ENCODE measurements at places on chromosomes 7 and 10.
A peak's percentile ranks its signal among the peaks of the same experiment; 100 is the strongest.

GRCh38 chr7:79787623-79788022 is 334.2 kb upstream of the MAGI2 start:
- DNase-seq: no peak

DNA sequence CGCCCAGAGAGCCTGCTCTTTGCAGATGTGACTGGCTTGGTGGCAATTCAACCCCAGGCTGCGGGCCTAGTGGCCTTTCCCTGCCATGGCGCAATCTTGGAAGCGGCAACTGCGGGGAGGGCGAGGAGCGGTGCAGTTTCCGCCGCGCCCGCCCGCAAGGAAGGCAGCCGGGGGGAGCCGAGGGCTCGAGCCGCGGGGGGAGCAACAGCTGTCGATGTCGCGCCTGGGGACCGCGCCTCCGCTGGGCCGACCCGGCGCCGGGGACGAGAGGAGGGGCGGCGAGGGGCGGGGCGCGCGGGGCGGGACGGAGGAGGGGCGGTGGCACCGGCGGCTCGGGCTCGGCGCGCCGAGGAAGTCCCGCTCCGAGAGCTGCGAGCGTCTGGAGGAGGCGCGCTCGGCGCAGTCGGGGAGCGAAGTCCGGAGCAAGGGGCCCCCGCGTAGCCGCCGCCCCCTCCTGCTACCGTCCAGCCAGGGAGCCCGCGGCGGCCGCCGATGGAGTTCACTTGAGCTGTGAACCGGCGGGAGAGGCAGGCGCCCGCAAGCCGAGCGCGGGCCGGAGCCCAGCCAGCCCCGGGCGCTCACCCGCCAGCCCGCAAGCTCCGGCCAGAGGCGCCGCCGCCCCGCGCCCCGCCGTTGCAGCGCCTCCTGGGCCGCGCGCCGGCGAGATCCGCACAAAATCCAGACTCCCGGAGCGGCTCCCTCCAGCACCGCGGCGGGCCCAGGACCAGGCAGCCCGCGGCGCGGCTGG is 438.1 kb upstream of the GALNT17 start:
- peak; percentile 86 for DNase-seq

GRCh38 chr10:112446855-112447619 is at the start of the genes VTI1A and ZDHHC6:
TSS of gene VTI1A (plus strand) at chr10:112447215. CDS start at chr10:112447374, 159 bp downstream.
TSS of gene ZDHHC6 (minus strand) at chr10:112446914. CDS start at chr10:112445436, 1,478 bp downstream.
- DNase-seq: peak; percentile 83

DNA sequence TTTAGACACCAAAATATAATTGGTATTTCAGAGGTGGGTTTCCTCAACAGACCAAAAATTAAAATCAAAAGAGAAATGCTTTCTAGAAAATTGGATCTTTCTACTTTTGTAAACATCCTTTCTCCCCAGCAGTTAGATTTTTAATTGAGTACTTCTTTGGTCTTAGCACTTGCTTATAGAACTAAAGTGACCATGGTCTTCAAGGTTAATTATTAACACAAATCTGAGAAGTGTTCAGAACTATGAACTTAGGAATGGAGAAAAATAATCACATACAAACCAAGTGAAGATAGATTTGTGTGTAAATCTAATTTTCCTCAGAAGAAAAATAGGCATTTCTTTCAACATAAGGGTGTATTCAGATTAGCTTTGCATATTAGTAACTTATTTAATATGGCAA is 355.4 kb downstream of the ELMO1 start:
- no peak for DNase-seq

DNA sequence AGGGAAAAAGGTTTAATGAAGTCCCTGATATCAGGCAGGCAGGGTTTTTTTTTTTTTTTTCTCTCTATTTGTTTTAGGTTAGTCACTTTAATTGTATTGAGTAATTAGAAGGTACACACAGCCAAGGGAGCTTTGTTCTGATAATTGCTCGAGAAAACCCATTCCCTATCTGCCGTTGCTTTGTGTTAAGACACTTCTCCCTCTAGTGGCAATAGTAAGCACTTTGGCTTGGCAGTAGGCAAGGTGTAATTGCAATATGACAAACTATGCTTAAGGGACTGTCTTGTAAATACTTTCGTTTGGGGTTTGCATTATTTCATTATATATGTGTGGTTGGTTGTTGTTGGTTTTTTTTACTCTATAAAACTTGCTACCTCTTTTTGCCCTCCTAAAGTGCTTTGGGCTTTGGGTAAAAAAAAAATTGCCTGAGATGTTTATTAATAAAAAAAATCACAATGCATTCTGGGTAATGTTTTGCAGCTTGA is 113.4 kb downstream of the BTRC start:
- peak; percentile 25 for DNase-seq

- no peak for DNase-seq
Measured at GRCh38 chr10:86390337-86391120, 23.9 kb upstream of the GRID1 start.

DNA sequence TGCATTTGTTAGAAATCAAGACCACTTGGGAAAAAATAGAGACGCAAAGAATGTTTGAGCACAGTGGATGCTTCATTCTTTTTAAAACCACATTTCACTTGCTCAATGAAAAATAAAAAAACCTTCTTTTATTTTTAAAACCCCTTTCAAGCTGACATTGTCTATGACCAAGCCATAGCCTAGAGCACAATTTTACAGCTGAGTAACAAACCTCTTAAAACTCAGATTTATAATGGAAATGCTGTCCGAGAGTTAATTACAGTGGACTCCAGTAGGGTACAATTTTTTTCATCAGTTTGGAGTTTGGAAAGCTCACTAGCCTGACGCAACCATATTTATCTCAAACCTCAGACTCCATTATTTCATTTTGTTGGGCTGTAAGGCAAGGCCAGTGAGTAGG is 116.3 kb downstream of the RNLS start:
- DNase-seq: no peak

GRCh38 chr7:96045919-96046318 is 273.6 kb downstream of the DYNC1I1 start:
- no peak for DNase-seq

DNA sequence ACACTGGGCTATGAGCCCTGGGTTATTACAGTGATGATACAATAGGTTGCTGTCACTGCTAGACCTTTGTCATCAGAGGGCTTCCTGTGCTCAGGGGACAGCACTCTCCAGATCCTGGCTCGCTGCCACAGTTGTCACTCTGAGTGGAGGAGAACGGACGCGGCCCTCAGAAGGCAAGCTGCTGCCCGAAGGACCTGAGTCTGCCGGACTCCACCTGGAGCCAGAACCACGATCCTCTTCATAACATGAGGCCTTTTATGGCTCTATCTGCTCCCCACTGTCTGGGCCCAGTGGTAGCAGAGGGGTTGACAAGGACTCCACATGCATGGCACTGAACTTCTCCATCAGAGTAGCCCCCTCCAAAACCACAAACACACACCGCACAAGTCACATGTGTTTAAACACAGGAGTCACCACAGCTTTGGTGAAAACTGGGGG is 94.7 kb upstream of the EFCAB10 start:
- DNase-seq: no peak

DNA sequence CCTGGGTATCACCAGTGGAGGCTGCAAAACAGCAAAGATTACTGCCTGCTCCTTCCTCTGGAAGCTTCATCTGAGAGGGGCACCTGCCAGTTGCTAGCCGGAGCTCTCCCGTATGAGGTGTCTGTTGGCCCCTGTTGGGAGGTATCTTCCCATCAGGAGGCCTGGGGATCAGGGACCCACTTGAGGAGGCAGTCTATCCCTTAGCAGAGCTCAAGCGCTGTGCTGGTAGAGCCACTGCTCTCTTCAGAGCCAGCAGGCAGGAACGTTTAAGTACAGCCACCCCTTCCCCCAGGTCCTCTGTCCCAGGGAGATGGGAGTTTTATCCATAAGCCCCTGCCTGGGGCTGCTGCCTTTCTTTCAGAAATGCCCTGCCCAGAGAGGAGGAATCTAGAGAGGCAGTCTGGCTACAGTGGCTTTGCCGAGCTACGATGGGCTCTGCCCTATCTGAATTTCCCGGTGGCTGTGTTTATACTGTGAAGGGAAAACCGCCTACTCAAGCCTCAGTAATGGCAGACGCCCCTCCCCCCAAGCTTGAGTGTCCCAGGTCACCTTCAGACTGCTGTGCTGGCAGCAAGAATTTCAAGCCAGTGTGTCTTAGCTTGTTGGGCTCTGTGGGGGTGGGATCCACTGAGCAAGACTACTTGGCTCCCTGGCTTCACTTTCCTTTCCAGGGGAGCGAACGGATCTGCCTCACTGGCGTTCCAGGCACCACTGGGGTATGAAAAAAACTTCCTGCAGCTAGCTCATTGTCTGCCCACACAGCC is 19.6 kb downstream of the SEMA3E start:
- peak; percentile 56 for DNase-seq

- DNase-seq: no peak
Measured at GRCh38 chr10:121570315-121570714, 27.9 kb downstream of the FGFR2 start.

GRCh38 chr7:754531-755412 is 27.7 kb upstream of the PRKAR1B start:
- no peak for DNase-seq

- no peak for DNase-seq
Measured at GRCh38 chr7:127680983-127681382, 29.0 kb downstream of the SND1 start.

GRCh38 chr10:5860066-5860465 is 29.6 kb downstream of the ANKRD16 start:
- no peak for DNase-seq

DNA sequence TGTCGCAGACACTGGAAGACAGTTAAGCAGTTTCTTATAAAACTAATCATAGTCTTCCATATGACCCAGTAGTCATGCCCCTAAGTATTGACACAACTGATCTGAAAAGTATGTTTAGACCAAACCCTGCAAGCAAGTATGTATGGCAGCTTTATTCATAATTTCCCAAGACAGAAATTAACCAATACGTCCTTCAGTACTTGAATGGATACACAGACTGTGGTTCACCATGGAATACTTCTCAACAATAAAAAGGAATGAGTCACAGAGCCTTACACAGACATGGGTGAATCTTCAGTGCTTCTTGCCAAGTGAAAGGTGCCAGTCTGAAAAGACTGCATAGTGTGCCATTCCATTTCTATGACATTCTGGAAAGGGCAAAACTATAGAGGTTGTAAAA is 50.2 kb upstream of the AKR1E2 start:
- no peak for DNase-seq

DNA sequence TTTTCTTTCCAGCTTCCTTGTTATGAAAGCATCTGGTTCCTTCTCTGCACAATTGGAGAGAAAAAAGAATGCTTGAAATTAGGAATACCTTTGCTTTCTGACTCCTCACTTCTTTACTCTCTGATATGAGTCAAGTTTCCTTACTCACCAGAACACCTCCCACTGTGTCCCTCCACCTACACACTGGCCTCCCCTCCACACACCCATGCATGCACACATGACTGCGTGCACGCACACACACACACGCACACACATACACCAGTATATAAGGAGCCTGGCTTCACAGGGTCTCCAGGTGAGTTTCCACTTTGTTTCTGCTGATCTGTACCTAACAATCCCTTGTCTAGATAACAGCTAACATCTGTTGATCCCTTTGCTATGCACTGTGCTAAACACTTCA is 11.4 kb upstream of the PTER start:
- DNase-seq: no peak

- DNase-seq: no peak
Measured at GRCh38 chr10:110052916-110053315, 45.1 kb downstream of the ADD3 start.

GRCh38 chr10:95845411-95845810 is 62.4 kb upstream of the CC2D2B start:
- no peak for DNase-seq

DNA sequence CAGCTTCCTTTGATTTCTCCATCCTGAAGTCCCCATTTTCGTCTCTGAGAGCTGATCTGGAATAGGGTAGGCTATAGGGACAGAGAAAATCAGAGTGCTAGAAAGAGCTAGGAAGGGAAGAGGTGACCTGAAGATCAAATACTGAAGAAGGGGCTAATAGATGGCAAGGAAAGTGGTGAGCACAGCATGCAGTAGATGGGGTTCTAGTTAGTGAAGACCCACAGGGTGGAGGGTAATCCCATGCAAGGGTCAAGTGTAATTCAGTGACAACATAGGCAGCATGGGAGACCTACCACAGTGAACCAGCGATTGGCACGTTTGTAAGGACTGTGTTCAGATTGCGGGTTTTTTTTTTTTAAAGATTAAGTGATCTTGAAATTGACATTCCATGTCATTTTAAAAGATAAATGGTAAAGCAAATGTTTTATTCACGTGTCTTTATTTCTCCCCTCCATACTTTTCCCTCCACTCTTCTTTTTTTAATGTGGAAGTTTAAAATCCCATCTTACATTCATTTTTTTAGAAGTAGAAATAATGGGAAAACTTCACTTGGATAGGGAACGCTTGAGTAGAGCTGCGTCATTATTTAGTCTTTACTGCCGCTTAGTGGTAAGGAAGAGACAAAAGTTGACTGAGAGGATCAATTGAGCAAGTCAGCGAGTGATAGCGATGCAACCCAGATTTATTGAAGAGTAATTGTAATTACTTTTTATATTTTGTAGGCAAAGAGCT is 21.0 kb upstream of the ABI1 start:
- peak; percentile 17 for DNase-seq

- DNase-seq: no peak
Measured at GRCh38 chr7:127943541-127944521, 87.4 kb downstream of the LRRC4 start.

GRCh38 chr10:14918964-14919363 is 34.9 kb downstream of the DCLRE1C start:
- no peak for DNase-seq

DNA sequence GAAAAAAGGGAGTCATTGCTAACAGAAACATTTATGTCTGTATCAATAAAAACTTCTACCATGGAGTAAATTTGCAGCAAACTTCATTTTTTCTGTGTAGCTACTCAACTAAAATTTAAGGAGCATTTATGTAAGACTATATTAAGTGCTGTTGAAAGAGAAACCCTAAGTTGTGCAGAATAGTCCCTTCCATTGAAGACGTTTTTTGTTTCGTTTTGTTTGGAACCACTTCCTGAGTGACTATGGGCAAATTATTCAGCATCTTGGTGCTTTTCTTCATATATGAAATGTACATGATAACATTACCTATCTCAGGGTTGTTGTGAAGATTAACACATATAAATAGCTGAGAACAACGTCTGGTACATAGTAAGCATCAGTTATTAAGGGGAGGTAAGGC is 24.3 kb downstream of the SEM1 start:
- DNase-seq: no peak

DNA sequence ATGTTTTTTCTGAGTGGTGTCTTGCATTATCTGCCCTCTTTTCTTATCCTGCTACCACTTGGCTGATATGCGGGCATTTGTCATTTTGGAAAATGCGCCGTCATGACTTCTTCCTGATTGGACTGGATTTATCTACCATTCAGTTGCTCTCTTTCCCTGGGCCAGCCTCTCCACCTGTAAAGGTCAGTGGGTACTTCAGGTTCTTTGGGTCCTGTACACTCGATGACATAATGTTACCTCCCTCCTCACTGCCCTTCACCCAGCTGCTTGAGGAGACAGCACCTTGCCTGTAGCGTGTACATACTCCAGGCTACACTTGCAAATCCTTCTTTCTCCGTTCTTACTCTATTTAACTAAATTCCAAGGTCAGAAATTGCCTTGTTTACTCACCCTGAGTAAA is 83.7 kb downstream of the RBM33 start:
- DNase-seq: no peak

- DNase-seq: peak; percentile 63
Measured at GRCh38 chr10:113108194-113108835, 158.3 kb downstream of the TCF7L2 start.

All from nephron progenitor cell (in vitro differentiated cells).